ENCODE measurements at places on chromosomes 4 and X. TPM values are rescaled to one million over a fixed set of nuclear protein-coding genes. Genes with fewer than 3 reads are reported as not detected.

GRCh38 chrX:128165884-128166408, 113.7 kb upstream of the ACTRT1 start:
- no peak for DNase-seq

DNA sequence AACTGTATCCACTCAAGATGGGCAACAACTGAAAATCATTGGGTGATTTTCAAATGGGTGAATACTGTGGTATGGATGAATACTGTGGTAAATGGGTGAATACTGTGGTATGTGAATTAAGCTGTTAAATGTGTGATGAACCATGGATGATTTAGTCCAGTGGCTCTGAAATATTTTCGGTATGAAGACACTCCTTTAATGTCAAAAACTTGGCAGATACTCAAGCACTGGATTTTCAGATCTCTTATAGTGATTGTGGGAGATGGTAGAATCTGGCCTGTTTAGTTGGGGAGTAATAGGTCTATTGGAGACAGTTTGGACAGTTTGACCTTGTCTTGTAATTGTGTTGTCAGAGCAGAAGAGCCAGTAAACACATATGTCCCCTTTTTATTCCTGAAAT, 45.7 kb downstream of the SSX7 start:
- DNase-seq: no peak

DNA sequence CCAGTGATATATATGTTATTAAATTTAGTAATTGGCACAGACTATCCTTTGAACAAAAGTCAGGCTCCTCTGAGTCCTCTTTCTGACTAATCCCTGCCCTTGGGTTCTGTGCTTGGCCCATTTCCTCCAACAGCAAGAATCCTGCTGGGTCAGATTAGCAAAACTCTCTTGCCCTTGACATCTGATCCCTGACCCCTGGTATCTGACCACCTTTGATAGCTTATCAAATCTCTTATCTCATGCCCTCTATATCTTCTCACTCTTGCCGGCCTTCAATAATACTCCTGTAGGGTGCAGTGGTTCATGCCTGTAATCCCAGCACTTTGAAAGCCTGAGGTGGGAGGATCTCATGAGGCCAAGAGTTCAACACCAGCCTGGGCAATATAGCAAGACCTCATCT, 245.5 kb upstream of the FAM47A start:
- DNase-seq: no peak

The CXCR3 gene
- total RNA-seq: not detected

The WAS gene
- 1.9 TPM for total RNA-seq
